ENCODE measurements at places on chromosomes 16 and 17.

DNA sequence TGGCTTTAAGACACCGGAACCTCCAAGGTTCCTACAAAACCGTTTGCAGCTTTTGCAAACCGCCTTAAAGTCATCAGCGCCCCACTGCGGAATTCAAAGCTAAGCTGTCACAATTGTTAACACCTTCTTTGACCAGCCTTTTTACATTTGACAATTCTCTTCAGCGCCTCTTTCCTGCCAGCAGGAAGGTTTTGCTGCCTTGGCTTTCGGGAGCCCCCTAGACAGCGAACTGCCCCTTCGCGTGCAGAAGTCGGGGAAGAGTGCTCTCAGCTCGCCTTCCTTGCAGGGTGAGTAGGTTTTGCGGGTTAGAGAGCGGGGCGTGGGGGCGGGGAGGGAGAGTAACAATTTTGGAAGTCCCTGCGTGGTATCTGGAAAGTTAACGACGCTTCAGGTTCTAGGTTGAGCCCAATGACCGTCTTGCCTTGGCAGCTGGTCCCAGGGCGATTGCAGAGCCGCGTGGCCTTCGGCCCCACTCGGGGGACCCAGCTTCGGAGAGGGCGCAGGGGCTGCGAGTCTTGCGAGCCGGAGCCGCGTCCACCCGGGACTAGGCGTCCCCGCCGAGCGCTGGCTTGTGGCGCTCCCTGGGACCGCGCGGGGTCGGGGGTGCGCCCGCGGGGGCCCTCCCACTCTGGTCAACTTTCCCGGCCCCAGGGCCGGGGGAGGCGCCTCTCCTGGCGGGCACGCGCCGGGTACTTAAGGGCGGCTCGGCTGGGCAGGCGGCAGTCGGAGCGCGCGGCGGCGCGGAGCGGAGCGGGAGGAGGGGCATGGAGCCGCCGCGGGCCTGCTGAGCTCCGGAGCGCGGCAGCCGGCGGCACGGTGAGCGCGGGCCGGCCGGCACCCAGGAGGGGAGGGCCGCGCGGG lies at the start of gene HAS3:
TSS of gene HAS3 (plus strand) at position 153 of the 861 bp plus-strand sequence. CDS start 3,743 bp downstream, outside the sequence.
- DNase-seq = no peak

GRCh38 chr17:56297184-56297583 lies 143.9 kb downstream of the ANKFN1 start:
- no peak for DNase-seq

DNA sequence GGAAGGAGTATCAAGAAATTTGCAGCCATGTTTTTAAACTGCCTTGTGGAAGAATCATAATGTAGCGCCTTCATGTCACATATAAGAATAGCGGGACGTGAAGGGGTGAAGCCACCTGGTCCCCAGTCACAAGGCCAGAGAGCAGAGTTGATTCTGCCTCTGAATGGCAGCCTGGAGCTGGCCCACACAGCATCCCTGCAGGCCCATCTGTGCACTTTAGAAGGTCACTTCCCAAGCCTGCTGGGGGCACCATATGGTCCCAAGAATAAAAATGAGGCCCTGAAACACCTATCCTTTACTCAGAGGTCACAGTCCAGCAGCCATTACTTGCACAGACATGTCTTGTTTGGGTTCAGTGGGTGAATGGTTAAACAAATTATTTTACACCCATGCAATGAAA lies 15.0 kb downstream of the CD300E start:
- DNase-seq = no peak

DNA sequence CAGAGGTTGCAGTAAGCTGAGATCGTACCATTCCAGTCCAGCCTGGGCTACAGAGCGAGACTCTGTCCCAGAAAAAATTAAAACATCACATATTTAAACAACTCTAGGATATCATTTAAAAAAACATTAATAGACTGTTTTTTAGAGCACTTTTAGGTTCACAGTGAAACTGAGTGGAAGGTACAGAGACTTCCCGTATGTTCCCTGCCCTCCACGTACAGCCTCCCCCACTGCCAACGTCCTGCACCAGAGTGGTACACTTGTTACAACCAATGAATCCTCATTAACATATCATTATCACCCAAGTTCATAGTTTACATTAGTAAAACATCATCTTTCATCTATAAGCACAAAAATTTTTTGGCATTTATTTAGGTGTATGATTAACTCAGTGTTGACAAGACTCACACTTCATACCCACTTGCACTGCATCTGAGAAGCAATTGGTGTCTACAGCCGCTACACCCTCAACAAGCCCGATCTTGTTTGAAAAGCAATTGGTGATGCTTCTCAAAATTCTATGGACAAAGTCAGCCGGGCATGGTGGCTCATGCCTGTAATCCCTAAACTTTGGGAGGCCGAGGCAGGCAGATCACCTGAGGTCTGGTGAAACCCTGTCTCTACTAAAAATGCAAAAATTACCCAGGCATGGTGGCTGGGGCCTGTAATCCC lies 39.9 kb upstream of the STH start:
- DNase-seq = no peak

DNA sequence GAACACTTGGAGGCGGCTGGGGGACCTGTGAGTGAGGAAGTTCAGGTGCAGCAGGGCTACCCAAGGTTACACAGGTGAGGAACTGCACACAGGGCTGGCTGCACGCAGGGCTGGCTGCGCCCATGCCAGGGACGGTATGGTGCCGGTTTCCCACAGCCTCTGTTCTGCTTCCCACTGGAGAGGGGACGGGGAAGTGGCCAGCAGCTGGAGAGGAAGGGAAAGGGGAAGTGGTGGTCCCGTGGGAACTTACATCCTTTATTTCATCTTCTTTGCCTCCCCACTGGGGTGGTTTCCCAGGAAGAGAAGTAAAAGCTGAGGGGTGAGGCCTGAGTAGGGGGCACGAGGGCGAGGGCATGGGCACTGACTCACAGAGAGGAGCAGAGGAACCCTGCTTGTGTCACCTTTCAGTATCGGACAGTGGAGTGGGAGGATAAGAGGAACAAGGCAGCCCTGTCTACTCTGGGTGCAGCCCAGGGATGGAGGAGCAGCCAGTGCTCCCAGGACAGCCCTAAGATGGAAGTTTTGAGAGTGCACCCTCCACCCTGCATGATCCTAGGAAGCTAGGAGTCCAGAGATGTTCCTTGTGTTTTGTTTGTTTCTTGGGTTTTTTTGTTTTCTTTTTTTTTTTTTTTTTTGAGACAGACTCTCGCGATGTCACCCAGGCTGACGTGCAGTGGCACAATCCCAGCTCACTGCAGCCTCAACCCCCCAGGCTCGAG lies 25.5 kb upstream of the CDH1 start:
- DNase-seq = no peak

GRCh38 chr16:85601730-85602401 lies 11.3 kb upstream of the GSE1 start:
- no peak for DNase-seq

GRCh38 chr16:57260294-57260929 lies 15.4 kb downstream of the ARL2BP start:
- DNase-seq = no peak

DNA sequence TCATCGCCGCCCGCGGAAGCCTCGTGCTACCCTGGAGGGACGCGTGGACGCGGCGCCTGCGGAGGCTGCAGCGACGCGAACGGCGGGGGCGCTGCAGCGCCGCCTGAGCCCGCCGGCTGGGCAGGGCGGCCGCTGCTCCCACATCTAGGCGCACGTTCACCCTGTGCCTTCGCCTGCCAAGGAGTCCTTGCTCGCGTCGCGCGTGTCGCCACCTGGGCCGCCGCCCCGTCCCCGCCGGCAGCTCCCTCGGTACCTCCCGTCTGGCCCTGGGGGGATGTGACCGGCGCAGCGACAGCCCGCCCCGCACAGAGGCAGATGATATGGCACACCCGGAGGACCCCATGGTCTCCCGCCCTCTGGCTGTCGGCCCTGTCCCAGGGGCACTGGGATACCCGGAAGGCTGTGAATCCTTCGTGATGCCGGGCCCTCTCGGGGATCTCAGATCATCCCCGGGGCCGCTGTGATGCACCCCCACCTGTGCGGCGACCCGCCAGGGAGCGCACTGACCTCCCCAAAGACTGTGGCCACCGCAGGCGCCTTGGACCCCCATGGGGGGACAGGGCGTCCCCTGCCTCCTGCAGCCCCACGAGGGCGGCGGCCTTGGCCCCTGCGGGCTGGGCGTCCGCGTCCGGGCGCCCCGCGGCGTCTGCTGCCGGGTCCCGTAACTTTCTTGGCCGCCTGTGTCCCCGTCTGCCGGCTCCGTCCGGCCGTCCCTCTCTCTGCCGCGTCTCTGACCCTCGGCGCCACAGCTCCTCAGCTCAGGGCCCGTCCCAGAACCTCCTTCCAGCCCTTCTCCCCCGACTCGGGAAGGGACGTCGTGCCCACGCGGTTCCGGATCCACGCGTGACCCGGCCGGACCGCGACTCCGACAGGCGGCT lies 689 bp upstream of the TBC1D24 start:
- DNase-seq = peak; percentile 46

- no peak for DNase-seq
Measured at GRCh38 chr17:66547151-66547865, 244.9 kb downstream of the PRKCA start.

DNA sequence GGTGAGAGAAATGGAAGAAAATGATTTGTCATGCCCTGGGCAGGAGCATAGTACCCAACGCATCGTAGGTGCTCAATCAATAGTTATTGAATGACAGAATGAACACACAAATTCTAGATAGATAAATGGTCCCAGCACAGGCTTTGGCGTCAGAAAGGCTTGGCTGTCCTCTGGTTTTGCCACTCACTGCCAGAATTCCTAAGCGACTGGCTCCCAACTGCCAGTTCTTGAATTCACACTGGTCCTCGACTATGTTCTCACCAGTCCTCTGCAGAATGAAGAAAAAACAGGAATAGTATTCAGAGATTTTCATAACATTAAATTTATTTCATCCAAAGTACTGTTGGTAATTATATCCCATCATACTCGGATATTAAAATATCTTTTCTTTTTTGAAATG lies 163.1 kb upstream of the NOL11 start:
- DNase-seq = no peak

GRCh38 chr17:50620858-50621257 lies 13.8 kb upstream of the ABCC3 start:
- no peak for DNase-seq

- DNase-seq = no peak
Measured at GRCh38 chr16:46627746-46628145, 6.6 kb upstream of the SHCBP1 start.

DNA sequence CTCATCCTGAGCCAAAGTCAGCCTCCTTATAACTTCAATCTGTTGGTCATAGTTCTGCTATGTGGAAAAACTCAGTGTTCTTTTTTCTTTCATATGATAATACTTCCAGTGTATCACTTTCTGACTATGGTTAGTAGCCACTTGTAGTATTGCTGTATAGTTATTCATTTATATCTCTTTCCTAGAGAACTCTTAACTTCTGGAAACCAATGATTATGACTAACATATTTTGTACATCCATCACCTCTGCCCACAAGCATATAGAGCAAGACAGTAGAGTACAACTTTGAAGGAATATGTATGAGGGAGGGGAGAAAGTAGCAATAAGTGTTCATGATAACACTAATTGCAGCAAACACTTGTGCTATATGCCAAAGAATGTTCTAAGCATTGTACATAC lies 38.6 kb downstream of the COX10 start:
- DNase-seq = no peak

- peak; percentile 7 for DNase-seq
Measured at GRCh38 chr17:7932949-7933348, 943 bp downstream of the CNTROB start.

DNA sequence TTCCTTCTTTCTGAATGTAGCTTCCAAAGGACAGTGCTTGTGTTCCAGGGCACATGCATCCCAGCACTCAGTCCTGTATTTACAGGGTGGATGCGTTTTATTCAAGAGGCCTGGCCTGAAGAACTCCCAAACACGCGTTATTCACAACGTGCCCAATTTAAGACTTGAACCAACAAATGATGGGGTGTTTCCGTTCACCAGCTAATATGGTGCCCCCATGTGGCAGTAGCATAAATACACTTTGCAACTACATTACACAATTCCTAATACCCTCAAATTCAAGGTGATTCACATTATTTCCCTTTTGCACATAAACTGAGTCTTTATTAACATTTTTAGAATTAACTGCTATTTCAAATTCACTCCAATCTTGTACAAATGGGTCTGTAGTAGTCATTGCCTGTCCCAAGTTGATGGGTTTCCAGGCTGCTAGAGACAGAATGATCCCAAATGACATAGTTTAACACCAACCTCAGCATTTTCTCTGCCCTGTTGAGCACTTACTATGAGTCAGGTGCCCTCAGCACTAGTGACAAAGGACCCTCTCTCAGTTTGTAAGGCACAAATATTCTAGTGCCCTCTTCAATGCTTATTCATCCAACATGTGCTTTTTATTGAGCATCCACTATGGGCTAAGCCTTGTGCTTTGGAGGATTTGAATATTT lies 26.9 kb downstream of the HSD17B2 start:
- no peak for DNase-seq

GRCh38 chr17:60724647-60725046 lies 47.0 kb downstream of the BCAS3 start:
- DNase-seq = no peak

- DNase-seq = no peak
Measured at GRCh38 chr17:19364699-19365498, 2.4 kb upstream of the B9D1 start.

GRCh38 chr16:2237493-2238149 lies 1.4 kb downstream of the DNASE1L2 start:
- DNase-seq = no peak

DNA sequence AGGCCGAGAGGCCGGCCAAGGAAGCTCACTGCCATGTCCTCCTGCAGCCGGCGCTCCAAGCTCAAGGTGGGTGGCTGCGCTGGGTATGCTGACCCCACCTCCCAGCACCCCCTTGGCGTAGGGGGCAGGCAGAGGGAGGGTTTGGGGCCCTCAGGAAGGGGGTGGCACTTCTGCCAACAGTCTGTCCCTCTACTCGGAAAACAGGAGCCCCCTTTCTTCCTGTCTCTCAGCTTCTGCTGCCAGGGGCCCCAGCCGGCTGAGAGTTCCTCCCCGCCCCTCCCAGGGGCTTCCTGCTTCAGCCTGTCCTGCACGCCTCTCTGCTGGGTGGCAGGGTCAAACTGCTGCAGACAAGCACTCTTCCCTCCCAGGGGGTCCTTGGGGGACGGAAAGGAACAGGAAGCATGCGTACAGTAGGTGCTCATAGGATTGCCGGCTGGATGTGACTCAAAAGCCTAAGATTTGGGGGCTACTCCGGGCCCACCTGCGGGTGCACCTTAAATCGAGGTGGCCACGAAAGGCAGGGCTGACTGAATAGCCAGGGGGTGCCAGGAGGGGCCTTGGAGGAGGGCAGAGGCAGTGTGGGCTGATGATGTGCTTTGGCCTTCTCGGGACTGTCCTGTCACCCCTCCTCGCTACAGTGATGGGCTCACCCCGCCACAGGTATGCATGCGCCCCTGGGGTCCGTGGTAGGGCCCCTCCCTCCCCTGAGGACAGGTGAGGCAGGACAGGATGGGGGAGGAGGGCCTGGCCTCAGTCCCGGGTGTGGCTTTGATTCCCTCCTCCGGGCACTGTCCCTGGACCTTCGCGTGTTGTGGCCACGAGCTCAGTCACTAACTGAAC lies 4.0 kb downstream of the CBX2 start:
- no peak for DNase-seq

- DNase-seq = no peak
Measured at GRCh38 chr17:9151091-9151490, 129.8 kb downstream of the NTN1 start.

DNA sequence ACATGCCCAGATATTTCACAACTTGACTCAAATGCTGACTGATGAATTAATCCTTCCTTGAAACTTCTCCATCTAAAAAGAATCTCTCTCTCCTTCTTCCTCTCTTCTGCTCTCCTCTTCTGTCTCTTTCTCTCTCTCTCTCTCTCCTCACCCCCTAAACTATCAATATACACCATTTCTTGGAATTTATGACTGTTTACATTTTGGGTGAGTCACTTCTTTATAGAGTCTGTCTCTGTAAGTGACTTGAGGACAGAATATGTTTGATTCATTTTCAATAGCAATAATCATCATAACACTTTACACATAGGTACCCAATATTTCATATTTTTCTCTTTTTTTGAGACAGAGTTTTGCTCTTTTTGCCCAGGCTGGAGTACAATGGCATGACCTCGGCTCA lies 15.3 kb downstream of the OR3A1 start:
- no peak for DNase-seq

Data from activated CD4-positive, alpha-beta T cell treated with anti-CD3 and anti-CD28 coated beads, Interleukin-2, amount 50 U/mL, for 4 hours (primary cell).